ENCODE measurements at places on chromosomes 2 and 18.

GRCh38 chr18:74006143-74006542 lies 141.5 kb downstream of the FBXO15 start:
- ATAC-seq = no peak

DNA sequence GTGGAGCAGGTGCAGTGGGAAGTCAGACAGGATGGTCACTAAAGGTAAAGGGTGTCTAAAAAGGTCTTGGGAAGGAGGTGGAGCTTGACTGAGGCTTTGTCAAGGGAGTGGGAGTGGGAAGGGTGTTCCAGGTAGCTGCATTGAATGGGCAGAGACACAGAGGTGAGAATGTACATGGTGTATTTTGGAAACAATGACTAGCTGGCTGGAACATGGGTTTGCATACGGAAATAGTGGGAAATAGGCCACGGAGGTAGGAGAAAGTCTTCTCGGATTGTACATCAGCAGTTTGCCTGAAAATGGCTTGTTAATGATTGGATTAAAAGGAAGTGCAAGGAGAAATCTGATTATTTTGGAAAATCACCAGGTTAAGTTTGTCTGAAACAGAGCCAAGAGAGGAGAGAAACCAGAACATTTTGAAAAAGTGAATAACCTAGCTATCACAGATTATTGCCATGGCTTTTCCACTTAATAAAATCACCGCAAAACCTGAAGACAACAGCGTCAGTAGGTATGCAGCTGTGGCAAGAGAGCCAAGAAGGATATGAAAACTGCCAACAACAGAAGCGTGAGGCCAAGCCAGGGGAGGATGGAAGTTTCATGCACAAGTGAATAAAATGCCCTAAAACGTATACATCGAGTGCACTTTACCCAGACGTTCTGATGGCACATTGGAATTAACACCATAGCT lies 13.9 kb downstream of the PAX8 start:
- ATAC-seq = no peak

- no peak for ATAC-seq
Observed at GRCh38 chr18:44537526-44537925, 143.2 kb upstream of the SETBP1 start.

- no peak for ATAC-seq
Observed at GRCh38 chr2:54076586-54076985, 38.8 kb upstream of the ACYP2 start.

- ATAC-seq = no peak
Observed at GRCh38 chr18:3814816-3815215, 364.8 kb downstream of the TGIF1 start.

GRCh38 chr2:149651229-149651628 lies 63.7 kb upstream of the MMADHC start:
- no peak for ATAC-seq

- no peak for ATAC-seq
Observed at GRCh38 chr2:9033385-9034168, 30.1 kb upstream of the MBOAT2 start.

- peak; percentile 63 for ATAC-seq
Observed at GRCh38 chr2:53770264-53770663, 2.7 kb downstream of the CHAC2 start.

GRCh38 chr2:9570182-9571060 lies 14.8 kb upstream of the ADAM17 start:
- ATAC-seq = no peak

GRCh38 chr2:23698116-23698693 lies 228.7 kb downstream of the ATAD2B start:
- ATAC-seq = no peak

GRCh38 chr2:20446255-20446916 lies 488 bp upstream of the RHOB start:
- ATAC-seq = no peak

DNA sequence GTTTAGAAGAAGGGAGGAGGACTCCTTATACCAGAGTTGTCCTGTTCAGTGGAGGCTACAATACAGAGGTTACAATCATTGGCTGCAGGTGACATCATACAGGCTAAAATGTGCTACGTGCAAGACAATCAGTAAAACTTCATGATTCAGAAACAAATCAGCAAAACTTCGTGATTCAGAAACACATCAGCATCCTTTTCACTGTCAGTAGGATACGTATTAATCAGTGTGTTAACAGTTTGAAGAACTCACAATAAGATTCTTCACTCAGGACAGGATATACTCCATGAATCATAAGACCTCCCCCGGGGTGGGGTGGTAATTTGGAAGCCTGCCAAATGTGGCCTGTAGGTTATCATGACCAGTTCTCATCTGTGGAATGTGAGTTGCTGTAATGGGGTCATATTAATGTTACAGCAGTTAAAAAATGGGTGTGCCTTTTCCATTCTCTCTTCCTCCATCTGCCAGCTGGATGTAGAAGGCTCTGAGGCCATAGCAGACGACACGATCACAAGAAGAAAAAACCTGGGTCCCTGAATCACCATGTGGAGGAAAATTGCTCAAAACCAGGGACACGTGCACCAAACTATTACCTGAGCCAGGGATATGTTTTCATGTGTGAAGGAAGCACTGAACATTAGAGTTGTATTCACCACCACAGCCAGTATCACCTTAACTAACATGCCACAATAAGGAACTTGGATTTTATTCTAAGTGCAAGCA lies 134.8 kb upstream of the CREB1 start:
- peak; percentile 97 for ATAC-seq

GRCh38 chr18:26017929-26018328 lies 72.5 kb downstream of the SS18 start:
- ATAC-seq = no peak

- no peak for ATAC-seq
Observed at GRCh38 chr18:36950960-36951359, 122.0 kb downstream of the KIAA1328 start.

DNA sequence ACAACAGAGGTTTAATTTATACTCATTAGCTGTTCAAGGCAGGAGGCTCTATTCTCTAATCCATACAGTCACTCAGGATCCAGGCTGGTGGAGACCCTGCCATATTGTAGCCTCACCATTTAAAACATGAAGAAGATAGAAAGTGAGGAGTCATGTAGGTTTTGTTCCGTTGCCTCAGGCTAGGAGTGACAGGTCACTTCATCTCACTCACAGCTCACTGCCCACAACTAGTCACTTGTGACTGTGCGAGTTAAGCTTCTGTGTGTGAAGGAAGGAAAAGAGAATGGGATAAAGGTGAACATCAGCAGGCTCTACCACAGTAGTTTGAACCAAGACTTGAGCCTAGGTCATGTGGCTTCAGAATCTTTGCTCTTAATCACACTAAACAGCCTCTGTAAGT lies 9.0 kb upstream of the IGFBP2 start:
- peak; percentile 19 for ATAC-seq

GRCh38 chr2:217799563-217800432 lies 203.0 kb downstream of the TNS1 start:
- no peak for ATAC-seq

DNA sequence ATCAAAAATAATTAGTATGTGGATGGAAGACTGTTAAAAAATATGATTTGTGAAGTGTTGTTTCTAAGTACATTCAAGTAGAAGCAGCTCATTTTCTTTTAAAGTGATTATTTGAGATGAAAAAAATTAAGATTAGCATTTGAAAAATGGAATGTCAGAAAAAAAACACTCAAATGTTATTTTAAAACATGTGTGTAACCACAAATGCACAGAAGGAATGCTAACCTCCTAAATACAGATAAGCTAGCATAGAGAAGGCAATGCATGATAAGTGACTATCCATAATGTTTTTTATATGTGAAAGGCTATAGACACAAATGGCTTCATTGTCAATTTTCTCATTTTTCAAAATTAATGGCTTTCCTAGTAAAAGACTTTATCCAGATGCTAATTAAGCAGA lies 198.9 kb downstream of the NYAP2 start:
- no peak for ATAC-seq

- ATAC-seq = no peak
Observed at GRCh38 chr2:199382091-199382490, 75.6 kb downstream of the SATB2 start.

- no peak for ATAC-seq
Observed at GRCh38 chr2:45770811-45771210, 119.3 kb downstream of the PRKCE start.

GRCh38 chr18:48852794-48853193 lies 98.0 kb downstream of the SMAD7 start:
- ATAC-seq = peak; percentile 13

DNA sequence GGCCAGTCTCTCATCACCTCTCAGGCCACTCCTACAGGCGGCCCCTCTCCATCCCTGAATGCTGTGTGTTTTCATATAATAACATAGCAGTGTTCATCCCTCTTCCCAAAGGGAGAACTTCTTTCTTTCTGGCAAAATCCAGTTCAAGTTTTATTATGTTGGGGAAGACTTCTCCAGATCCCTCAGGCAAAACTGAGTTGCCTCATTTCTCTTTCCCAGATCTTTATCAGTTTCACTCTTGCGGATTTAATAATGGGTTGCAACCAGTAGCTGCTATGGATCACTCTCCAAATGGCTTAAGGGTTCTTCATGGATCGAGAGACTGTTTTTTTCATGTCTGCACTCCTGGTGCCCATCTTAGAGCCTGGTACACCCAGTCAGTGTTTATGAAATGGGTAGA lies 129.9 kb downstream of the FHOD3 start:
- no peak for ATAC-seq

All from activated T-helper 17 cell treated with anti-CD3 and anti-CD28 coated beads, Interleukin-2, amount 50 U/mL, for 72 hours (primary cell).